A172 (cell line): ENCODE measurements at places on chromosomes 13 and 19. TPM values are rescaled to one million over a fixed set of nuclear protein-coding genes. Genes with fewer than 3 reads are reported as not detected.
A peak's percentile ranks its signal among the peaks of the same experiment; 100 is the strongest.

GRCh38 chr13:30864433-30865122 lies 41.5 kb upstream of the MEDAG start:
- peak; percentile 41 for DNase-seq

The EPS8L1 gene
- 4.0 and 9.8 TPM in 2 replicates for total RNA-seq

The ZNF709 gene
- 2.1 and 2.2 TPM in 2 replicates for total RNA-seq

The EMP3 gene
- total RNA-seq, result 67.5 and 98.5 TPM in 2 replicates

The AP2S1 gene
- total RNA-seq, result 141 and 186 TPM in 2 replicates

The BEST2 gene
- not detected in 2 replicates for total RNA-seq

The USP12 gene
- total RNA-seq, result 18.3 and 20.0 TPM in 2 replicates

GRCh38 chr13:113449693-113450347 lies 3.5 kb downstream of the ADPRHL1 start:
- no peak for DNase-seq

- no peak for DNase-seq
Observed at GRCh38 chr13:24036115-24036514, 124.4 kb upstream of the SPATA13 start.

DNA sequence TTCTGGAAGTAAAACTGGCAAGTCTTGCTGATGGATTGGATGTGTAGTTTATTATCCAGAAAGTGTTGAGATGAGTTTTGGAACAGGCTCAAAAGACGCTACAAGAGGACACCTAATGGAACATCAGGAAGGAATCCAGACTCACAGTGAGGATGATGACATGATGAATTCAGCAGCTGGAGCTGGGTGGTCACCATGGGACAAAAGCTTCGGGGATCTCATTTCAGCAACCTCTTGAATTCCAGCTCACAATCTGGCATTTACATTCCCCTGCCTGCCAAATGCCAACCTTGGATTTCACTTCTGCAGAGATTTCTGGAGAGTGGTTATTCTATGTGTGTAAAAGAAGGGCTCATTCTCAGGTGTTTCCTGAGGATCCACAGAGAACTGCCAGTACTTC lies 288.0 kb upstream of the TMTC4 start:
- DNase-seq, result no peak
